Effector CD8-positive, alpha-beta T cell (primary cell): ENCODE measurements at places on chromosomes 2 and 18.
A peak's percentile ranks its signal among the peaks of the same experiment; 100 is the strongest.

DNA sequence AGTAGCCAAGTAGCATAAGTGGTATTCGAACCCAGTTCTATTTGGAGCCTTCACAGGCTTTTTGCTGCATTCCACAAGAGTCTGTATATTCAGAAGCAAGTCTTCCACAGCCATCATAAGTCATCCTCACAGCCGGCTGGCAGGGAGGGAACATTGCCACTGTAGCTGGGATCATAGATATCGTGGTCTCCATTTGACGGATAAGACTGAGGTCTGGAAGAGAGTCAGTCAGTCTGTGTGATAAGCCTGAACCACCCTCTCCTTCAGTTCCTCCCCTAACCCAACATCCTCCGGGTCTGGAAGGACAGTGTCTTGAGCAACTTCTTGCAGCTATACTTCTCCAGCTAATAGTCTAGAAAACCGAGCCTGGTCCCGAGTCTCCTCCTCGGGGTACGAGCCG is 17.0 kb upstream of the C1QL2 start:
- no peak for DNase-seq

DNA sequence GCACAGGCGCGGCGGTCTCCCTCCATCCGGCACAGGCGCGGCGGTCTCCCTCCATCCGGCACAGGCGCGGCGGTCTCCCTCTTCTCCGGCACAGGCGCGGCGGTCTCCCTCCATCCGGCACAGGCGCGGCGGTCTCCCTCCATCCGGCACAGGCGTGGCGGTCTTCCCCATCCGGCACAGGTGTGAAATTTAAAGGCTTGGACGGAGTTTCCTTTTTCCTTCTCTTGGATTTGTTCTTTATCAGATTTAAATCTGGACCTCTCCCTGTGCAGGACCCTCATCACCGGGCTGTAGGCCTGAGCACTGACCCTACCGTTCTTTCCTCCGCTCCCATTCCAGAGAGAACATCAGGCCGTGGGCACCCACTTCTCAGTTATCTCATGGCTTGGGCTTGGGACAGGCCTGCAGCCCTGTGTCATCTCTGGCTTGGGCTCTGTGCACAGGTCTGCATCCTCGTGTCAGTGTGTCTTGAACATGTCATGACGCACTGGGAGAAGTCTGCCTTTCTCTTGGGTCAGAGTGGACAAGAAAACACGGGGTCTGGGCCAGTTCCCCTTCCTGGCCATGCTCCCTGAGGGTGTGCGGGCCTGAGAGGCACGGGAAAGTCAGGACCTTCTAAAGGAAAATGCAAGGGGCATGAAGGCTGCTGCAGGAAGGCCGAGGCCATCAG is 53.9 kb upstream of the PXDN start:
- no peak for DNase-seq

DNA sequence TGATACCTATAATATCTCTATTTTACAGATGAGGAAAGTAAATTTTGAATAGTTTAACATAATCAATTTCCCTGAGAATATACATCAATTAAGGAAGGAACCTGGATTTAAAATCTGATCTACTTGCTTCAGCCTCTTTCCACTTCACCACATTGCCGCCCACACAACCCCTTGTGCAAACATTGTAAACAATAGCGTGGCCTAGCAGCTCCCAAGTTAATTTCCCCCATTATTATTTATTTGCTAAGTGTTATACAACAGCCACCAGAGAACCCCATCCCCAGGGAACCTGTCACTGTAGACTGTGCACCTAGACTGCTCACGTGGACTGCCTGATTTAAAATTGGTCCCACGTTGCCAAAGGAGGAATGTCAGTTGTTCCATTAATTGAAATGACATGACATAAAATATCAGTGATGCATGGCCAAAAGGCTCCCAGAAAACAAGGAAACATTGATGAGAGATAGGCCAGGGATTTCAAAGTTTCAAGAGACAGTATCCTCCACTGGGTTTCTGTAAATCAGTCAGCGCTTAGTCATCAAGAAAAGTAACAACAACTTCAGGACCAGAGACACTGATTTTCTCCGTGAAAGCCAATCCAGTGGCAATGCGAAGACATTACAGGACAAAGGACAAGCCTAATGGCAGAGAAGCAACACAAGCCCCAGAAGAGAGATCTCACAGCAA is 41.3 kb downstream of the SCG2 start:
- no peak for DNase-seq

- no peak for DNase-seq
Observed at GRCh38 chr18:28690836-28691495, 514.0 kb upstream of the CDH2 start.

DNA sequence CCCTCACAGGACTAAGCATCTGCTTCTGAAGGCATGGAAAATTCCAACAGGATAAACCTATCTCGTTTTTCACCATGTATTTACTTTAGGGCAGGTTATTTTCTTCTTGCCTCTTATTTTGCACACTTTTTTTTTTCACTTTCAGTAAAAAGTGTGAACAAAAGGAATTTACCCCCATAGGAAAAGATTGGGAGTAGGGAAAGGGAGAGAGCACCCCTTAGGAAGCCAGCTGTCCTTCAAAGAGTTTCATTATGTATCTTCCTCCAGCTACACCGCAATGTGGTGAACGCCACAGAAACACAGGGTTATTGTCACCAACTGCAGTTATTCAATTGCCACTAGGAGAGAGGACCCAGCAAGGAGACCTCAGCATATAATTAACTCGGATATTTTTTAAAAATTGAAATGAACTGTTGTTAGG is 286.2 kb upstream of the VRK2 start:
- DNase-seq: no peak

DNA sequence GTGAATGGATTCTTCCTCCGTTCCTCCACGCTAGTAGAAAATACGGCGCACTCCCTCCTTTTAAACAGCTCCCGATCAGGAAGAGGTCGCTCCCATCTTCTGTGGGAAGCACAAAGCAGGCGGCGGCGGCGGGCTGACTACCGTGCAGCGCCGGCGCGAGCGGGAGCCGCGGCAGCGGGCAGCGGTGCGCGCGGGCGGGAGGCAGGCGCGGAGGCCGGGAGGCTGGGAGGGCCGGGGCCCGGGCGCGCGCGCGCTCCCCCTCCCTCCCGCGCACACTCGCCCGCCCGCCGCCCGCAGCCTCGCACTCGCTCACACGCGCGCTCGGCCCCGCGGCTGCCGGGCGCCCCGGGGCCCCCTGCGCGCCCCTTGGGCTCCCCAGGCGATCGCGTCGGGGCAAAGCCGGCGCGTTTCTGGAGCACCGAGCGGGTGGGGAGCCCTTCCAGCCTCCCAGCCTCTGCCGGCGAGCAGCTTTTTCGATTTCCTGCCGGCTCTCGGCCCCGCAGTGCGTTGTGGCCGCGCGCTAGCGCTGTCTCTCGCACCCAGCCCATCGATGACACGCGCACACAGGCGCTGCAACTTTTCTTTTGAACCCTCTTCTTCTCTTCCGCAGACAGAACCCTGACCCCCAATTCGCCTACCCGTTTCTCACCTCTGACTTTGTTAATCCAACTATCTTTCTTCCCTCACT is at the start of gene SLC8A1:
SLC8A1 (minus strand) TSS at position 173 of the 688 bp plus-strand sequence.
- no peak for DNase-seq

DNA sequence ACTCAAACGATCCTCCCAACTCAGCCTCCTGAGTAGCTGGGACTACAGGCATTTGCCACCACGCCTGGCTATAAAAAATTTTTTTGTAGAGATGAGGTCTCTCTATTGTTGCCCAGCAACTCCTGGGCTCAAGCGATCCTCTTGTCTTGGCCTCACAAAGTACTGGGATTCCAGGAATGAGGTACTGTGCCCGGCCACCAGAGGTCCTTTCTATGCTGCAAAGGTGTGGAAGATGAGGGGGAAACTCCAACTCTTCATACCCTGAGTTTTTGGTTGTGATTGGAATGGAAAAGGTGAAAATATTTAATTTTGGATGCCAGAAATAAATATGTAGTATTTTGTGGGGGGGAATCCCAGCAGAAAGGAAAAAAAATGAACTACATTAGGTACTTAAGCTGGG is 36.0 kb downstream of the MRPL33 start:
- no peak for DNase-seq

DNA sequence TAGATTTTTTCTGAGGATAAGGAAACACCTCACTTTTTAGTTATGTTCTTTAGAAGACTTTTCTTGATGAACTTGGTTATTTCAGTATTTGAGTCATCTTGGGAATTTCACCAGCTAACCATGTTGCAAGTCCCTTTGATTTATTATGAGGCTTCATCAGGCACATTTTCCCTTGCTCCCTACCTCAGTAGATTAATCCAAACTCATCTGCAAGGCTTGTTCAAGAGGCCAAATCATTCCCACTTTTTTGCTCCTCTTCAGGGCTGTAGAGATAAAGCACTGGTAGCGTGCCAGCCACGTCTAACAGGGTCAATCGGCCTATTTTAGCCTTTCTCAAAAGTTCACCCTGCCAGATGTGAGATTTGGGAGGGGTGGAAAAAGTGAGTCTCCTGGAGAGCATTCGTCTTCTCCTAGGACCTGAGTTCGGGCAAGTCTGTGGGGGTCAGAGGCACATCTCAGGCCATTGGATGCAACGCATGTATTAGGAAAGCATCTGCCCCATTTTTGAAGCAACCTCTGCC is 120.3 kb downstream of the RDH14 start:
- no peak for DNase-seq

DNA sequence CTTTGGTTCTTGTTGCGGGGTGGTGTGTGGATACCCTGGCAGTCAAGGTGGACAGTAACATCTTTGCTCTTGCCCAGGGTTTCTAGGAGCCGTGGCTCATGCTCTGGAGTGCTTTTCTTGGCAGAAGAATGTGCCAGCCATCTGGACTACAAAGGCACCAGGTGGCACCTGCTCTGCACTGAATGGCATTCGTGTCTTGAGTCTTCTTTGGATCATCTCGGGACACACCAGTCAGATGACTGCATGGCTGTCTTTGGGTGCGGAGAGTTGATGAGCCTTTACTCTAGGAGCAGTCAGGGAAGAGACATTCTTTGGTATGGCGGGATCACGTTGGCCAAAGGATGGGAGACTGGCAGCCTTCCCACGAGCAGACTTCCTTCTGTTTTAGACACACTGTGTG is 104.1 kb upstream of the SEC11C start:
- DNase-seq: no peak

DNA sequence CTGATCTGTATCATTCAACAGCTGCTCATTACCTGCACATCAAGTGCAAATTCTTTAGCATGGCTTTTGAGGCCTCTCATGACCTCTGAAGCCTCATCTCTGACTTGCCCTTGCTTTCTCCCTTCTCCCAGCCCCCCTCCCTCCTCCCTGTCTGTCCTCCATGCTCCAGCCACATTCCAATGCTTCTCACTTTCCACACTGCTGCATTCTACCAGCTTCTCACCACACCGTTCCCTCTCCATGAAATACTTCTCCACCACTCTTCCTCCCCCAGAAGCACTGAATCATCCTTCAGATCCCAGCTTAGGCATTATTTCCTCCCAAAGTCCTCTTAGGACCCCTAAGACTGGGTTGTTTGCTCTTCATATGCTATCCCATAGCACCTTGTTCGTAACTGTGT is 26.9 kb downstream of the GCG start:
- no peak for DNase-seq

GRCh38 chr2:13884291-13884976 is 748.1 kb upstream of the LRATD1 start:
- DNase-seq: no peak

- no peak for DNase-seq
Observed at GRCh38 chr2:216687646-216688045, 7.7 kb downstream of the IGFBP5 start.

- DNase-seq: no peak
Observed at GRCh38 chr2:30866974-30867373, 59.7 kb upstream of the CAPN13 start.

GRCh38 chr2:65129286-65129825 is 550 bp downstream of the RAB1A start:
- peak; percentile 39 for DNase-seq
